ENCODE measurements at places on chromosomes 2 and 18.

GRCh38 chr18:24366328-24366727, 31.3 kb downstream of the OSBPL1A start:
- DNase-seq: no peak

- DNase-seq: no peak
These were observed 77.5 kb upstream of the HK2 start for GRCh38 chr2:74756356-74756890.

DNA sequence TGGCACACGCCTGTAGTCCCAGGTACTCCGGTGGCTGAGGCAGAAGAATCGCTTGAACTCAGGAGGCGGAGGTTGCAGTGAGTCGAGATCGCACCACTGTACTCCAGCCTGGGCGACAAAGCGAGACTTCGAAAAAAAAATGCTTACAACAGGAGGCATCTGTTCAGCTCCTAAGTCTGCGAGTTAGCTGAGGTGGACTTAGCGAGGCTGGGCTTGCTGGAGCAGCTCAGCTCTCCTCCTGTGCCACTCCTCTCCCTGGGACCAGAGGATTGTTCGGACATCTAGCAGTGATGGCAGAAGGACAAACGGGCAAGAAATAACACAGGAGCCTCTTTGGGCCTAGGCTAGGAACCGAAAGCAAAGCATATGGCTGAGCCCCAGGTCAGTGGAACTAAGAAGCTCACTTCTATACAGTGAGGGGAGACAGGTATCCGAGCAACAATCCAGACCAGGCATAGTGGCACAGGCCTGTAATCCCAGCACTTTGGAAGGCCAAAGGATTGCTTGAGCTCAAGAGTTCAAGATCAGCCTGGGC, 260.1 kb downstream of the GLI2 start:
- no peak for DNase-seq

- DNase-seq: no peak
These were observed 39.1 kb upstream of the STK39 start for GRCh38 chr2:168286535-168286934.

- no peak for DNase-seq
These were observed 946.9 kb downstream of the CBLN2 start for GRCh38 chr18:71597219-71597618.

DNA sequence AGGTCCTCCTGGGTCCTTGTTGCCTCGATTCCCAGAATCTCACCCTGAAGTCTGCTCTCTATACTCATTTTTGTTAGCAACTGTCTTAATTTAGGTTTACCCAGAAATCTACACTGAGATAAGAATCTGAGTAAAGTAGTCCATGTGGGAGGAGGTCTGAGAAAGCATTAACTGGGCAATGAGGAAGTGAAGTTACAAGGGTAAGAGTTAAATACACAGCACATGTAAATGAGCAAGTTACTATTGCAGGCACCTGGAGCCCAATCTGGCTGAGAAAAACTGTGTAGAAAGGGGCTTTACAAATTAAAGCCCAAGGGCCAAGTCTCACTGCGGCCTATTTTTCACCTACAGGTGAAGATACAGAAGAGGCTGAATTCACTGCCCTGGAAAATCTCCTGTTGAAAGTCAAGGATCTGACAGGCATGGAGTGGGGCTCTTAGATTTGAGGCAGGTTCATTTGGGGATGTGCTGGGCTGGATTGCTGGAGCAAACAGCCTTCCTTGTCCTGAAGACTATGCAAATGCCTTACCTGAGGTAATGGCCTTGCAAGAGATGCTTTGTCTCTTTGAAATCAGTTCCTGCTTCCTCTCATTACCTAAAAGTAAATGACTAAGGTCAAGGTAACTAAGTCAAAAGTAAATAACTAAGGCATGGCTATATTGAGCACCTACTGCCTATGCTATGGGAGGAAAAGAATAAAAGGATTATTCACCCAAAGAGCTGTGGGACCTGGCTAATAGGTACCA, 84.4 kb upstream of the DYNAP start:
- no peak for DNase-seq

- peak; percentile 18 for DNase-seq
These were observed 5.8 kb upstream of the DGUOK start for GRCh38 chr2:73920577-73921545.

GRCh38 chr2:211390536-211391188, 834.3 kb downstream of the CPS1 start:
- no peak for DNase-seq

DNA sequence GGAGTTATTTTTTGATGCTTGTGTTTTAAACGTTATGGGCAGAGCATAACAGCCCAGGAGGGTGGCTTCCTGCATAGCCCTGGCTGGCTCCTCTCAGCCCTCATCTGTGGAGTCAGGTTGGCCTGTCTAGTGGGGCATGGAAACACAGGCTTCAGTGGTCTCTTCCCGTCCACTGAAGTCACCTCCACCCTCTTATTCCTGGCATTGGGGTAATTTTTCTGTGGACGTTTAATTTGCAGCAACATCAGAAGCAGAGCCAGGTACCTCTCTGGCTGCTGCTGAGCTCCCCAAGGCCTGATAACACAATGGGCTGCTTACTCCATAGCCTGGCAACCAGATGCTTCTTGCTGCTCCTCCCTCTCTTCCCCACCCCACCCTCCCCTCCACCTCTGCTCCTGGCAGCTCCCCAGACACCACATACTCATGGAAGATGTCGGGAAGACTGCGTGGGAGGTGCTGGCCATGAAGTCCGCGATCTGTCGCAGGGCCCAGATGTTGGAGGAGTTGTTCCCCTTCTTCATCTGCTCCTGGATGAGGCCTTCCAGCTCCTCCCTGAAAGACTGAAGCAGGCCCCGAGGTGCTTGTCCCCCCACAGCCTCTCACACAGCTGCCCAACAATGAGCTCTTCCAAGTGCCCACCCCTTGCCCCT, 64.0 kb downstream of the ADD2 start:
- no peak for DNase-seq

GRCh38 chr2:106990297-106990696, 104.3 kb upstream of the ST6GAL2 start:
- no peak for DNase-seq

GRCh38 chr2:237473878-237474441, 13.1 kb upstream of the MLPH start:
- no peak for DNase-seq

DNA sequence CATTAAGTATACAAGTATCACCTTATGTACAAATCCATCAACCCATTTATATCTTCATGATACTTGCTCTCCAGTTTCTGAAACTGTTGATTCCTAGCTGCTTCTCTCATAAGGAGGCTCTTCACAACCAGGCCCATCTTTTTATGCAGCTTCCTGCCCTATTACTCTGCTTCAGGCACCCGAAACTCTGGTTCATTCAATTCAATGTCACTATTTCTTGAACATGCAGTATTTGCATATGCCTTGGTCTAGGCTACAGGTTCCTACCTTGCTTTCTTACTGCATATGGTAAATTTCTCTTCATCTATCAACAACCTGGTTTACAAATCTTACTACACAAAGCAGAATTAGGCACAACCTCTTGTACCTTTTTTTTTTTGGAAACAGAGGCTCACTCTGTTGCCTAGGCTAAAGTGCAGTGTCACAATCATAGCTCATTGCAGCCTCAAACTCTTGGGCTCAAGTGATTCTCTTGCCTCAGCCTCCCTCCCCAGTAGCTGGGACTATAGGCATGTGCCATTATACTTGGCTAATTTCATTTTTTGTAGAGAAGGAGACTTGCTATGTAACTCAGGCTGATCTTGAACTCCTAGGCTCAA, 2.7 kb upstream of the CDKL4 start:
- no peak for DNase-seq

DNA sequence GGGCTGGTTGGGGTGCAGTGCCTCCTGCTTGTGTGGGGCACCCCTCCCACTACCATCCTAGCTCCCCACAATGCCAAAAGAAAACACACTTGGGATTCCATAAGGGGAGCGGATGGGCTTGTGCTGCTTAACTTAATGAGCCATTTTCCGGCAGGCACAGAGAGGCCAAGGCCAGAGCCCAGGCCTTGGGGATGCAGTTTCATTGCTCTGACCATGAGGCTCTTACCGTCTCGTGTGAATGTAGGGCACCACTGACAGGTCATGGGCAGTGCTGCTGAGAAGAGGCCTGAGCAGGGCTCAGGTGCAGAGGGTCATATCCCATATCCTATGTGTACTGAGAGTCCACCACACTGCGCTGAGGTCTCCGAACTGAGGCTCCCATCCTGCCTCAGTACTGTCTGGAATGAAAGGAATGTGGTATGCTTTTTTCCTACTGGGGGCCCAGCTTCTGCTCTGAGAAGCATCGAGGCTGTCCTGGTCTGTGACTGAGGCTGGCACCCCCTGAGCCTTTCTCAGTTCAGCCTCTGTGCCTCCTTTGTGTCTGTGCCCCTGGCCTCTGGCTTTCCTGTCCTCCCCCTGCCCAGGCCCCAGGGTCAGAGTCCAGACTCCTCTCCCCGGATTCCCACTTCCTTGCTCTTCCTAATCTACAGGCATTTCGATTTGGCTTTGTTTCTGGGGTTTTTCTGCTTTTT, 45.2 kb upstream of the MAPRE3 start:
- no peak for DNase-seq

GRCh38 chr2:105776560-105776928, 31.8 kb downstream of the NCK2 start:
- DNase-seq: no peak

- DNase-seq: no peak
These were observed 513.9 kb upstream of the NXPH2 start for GRCh38 chr2:139293992-139294548.

DNA sequence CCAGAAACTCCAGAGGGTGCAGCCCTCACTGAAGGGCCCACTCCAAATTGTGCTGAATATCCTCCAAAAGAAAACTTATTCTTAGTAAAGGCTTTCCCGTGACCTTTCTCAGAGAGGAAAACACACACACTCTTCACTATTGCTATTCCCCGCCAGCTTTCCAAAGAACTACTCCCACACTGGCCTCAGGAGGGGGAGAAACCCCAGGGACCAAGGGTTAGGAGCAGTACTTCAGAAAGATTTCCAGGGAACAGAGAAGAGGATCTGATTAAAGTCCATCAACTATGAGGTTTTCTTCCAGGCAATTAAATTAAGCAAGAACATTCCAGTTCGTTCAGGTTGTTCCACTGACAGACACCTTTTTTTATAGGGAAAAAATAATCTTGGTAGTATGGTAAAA, 150.2 kb downstream of the TTC32 start:
- DNase-seq: no peak

All from stimulated activated CD4-positive, alpha-beta T cell treated with anti-CD3 and anti-CD28 coated beads, Interleukin-15, amount 100 ng/mL, for 48 hours (primary cell).